ENCODE measurements at places on chromosomes 1 and 21. TPM values are rescaled to one million over a fixed set of nuclear protein-coding genes. Genes with fewer than 3 reads are reported as not detected.

The CBS gene
- total RNA-seq, result 117 TPM

The MPZ gene
- 4.4 TPM for total RNA-seq

The GJA9 gene
- not detected for total RNA-seq

The CFAP126 gene
- not detected for total RNA-seq

The SYT6 gene
- total RNA-seq, result not detected

The KANK4 gene
- total RNA-seq, result not detected

The CORT gene
- 0.29 TPM for total RNA-seq

The LY9 gene
- total RNA-seq, result 19.6 TPM

The PODN gene
- total RNA-seq, result not detected

The GPR25 gene
- not detected for total RNA-seq

All from activated naive CD4-positive, alpha-beta T cell treated with anti-CD3 and anti-CD28 coated beads for 36 hours (primary cell).